ENCODE measurements at places on chromosomes 6 and 20. TPM values are rescaled to one million over a fixed set of nuclear protein-coding genes. Genes with fewer than 3 reads are reported as not detected.

- no peak overlapping the region for H3K4me3 ChIP-seq
- no peak for DNase-seq
Measured at GRCh38 chr6:12000174-12000573, 11.9 kb upstream of the HIVEP1 start.

GRCh38 chr6:37741757-37742400 lies 44.2 kb upstream of the MDGA1 start:
- peak; percentile 27 for DNase-seq
- no peaks in the 10 kb centered on the region for H3K27me3 ChIP-seq
- no peaks in the 10 kb centered on the region for H3K4me1 ChIP-seq
- H3K4me3 ChIP-seq: no peak overlapping the region

GRCh38 chr20:3509064-3509463 lies 38.2 kb downstream of the ATRN start:
- no peaks in the 10 kb centered on the region for H3K27me3 ChIP-seq
- H3K4me1 ChIP-seq: no peaks in the 10 kb centered on the region
- no peak overlapping the region for H3K27ac ChIP-seq
- no peaks in the 10 kb centered on the region for H3K36me3 ChIP-seq
- DNase-seq: no peak
- H3K4me3 ChIP-seq: no peak overlapping the region

- no peaks in the 10 kb centered on the region for H3K36me3 ChIP-seq
- H3K4me1 ChIP-seq: no peaks in the 10 kb centered on the region
- H3K27ac ChIP-seq: no peak overlapping the region
Measured at GRCh38 chr6:20327141-20327540, 74.5 kb upstream of the E2F3 start.

- no peak overlapping the region for H3K4me3 ChIP-seq
- no peak overlapping the region for H3K27ac ChIP-seq
- H3K27me3 ChIP-seq: no peaks in the 10 kb centered on the region
Measured at GRCh38 chr6:112760831-112761230, 413.7 kb downstream of the RFPL4B start.

- peaks cover 10% of the 10 kb centered on the region for H3K4me1 ChIP-seq
- no peaks in the 10 kb centered on the region for H3K36me3 ChIP-seq
- H3K27me3 ChIP-seq: no peaks in the 10 kb centered on the region
- no peak for DNase-seq
Measured at GRCh38 chr20:37358366-37359150, 12.6 kb downstream of the SRC start.

GRCh38 chr20:37934634-37935375 lies 31.9 kb downstream of the VSTM2L start:
- no peak overlapping the region for H3K4me3 ChIP-seq
- H3K27ac ChIP-seq: no peak overlapping the region
- no peaks in the 10 kb centered on the region for H3K4me1 ChIP-seq
- no peaks in the 10 kb centered on the region for H3K36me3 ChIP-seq
- no peak for DNase-seq

DNA sequence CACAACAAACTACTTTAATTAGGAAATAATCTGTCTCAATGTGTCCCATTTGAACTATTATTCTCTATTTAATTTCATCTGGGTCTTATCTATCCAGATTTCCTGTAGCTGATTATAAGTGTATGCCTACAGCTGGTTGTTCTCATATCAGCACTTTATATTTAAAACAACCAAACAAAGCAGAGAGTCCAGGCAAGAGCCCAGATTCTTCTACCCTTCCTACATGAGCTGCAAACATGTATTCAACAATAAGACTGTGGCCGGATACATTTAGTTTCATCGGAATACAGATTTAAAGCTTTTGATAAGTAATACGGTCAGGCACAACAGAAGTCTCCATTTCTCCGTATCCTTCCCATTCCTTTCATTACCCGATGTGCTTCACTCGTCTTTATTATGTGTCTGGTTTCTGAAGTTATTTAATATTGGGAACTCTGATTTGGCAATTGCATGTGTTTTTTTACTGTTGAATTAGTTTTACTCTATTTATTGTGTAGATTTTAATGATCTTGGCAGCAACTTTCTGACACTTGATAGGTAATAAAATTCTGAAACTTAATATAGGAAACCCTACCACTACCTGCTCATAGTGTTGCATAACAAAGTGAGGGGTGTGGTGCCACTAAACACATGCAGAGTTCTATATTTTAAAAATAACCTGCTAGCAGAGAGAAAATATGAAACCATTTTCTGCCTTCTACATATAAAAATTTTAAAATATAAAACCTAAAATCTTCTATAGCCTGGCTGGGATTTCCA lies 653.5 kb upstream of the PTCHD4 start:
- no peak for DNase-seq
- H3K27me3 ChIP-seq: no peaks in the 10 kb centered on the region
- H3K4me1 ChIP-seq: no peaks in the 10 kb centered on the region
- no peak overlapping the region for H3K27ac ChIP-seq
- H3K36me3 ChIP-seq: no peaks in the 10 kb centered on the region
- H3K4me3 ChIP-seq: no peak overlapping the region

GRCh38 chr6:122381494-122382265 lies 17.8 kb upstream of the HSF2 start:
- no peaks in the 10 kb centered on the region for H3K27me3 ChIP-seq
- H3K4me1 ChIP-seq: no peaks in the 10 kb centered on the region
- no peak overlapping the region for H3K4me3 ChIP-seq
- DNase-seq: peak; percentile 41

DNA sequence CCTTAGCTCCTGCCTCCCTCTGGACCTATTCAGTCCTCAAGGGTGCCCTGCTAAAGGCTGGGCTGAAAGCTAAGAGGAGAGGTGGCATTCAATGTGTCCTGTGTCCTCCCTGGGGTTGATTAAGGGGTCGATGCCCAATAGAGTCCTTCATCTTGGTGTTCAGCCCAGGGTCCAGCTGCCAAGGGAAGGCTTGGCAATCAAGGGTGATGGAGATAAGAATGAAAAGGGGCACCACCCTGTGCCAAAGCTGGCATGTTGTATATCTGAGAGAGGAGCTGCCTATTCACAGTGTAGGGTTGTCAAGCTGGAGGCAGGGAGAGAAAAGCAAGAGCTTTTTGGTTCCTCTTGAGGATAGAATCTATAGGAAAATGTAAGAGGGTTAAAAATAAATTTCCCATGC lies 12.3 kb downstream of the C20orf173 start:
- no peaks in the 10 kb centered on the region for H3K27me3 ChIP-seq

- no peak for DNase-seq
- no peak overlapping the region for H3K4me3 ChIP-seq
- H3K36me3 ChIP-seq: no peaks in the 10 kb centered on the region
- H3K27ac ChIP-seq: no peak overlapping the region
- H3K27me3 ChIP-seq: no peaks in the 10 kb centered on the region
- no peaks in the 10 kb centered on the region for H3K4me1 ChIP-seq
Measured at GRCh38 chr6:36268478-36269275, 1.2 kb upstream of the PNPLA1 start.

- H3K4me3 ChIP-seq: no peak overlapping the region
- no peaks in the 10 kb centered on the region for H3K4me1 ChIP-seq
- no peak for DNase-seq
Measured at GRCh38 chr20:52349806-52350205, 158.2 kb upstream of the ZFP64 start.

- DNase-seq: no peak
- no peak overlapping the region for H3K27ac ChIP-seq
- no peaks in the 10 kb centered on the region for H3K36me3 ChIP-seq
- no peaks in the 10 kb centered on the region for H3K4me1 ChIP-seq
- no peak overlapping the region for H3K4me3 ChIP-seq
Measured at GRCh38 chr6:157557559-157557958, 176.6 kb downstream of the ZDHHC14 start.

DNA sequence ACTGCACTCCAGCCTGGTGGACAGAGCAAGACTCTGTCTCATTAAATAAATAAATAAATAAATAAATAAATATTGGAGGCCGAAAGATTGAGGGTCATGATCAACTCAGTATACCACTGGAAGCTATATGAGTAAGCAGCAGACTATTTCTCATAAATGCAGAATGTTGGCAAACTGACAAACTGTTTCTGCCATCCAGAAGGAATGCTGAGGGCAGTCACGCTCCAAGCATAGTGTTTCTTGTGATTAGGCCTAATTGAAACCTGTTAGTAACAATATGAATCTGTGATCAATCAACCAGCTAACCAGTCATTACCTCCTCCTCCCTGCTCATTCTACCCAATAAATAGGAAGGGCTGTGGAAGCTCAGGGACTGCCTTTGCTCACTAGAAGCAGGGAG lies 15.2 kb upstream of the KCNK15 start:
- no peaks in the 10 kb centered on the region for H3K4me1 ChIP-seq
- no peak for DNase-seq
- no peak overlapping the region for H3K27ac ChIP-seq
- no peaks in the 10 kb centered on the region for H3K36me3 ChIP-seq
- H3K27me3 ChIP-seq: no peaks in the 10 kb centered on the region

- H3K27ac ChIP-seq: no peak overlapping the region
- no peaks in the 10 kb centered on the region for H3K36me3 ChIP-seq
- no peaks in the 10 kb centered on the region for H3K4me1 ChIP-seq
- no peaks in the 10 kb centered on the region for H3K27me3 ChIP-seq
Measured at GRCh38 chr6:35470663-35471120, 2.5 kb downstream of the RPL10A start.

DNA sequence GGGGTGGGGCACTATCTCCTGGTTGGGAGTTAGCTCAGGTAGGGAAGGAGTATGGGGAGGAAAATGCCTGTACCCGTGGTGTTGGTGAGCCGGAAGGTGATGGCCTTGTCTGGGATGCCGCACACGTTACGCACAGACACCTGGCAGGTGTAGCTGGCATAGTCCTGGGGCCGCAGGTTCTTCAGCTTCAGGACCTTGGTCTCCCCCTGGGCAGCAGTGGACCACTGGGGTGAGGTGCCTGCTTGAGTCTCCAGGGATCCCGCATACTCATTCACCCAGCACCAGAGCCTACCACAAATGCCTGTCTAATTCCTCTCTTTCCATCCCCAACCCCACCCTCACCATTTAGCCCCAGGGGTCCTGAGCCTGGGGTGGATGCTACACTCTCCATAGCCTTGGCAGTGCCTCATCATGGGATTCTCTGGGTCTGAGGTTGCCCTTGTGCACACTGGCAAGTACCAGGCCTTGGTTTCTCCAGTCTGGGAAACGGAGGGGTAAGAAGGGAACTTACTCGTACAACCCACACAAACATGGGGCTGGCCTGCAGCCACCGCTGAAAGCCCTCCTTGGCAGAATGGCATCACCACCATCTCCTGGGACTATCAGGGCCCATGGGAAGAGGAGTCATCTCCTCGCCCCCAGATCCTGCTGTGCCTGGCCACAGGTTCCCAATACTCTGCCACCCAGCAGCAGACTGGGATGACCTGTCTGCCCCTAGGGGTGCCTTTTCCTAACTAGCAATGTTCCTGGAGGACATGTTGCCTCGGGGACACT lies 42.8 kb downstream of the MDGA1 start:
- no peaks in the 10 kb centered on the region for H3K36me3 ChIP-seq
- H3K27ac ChIP-seq: no peak overlapping the region
- DNase-seq: no peak
- no peak overlapping the region for H3K4me3 ChIP-seq

Gene EYA4
- 0.05 TPM for total RNA-seq

Gene CLIC5
- total RNA-seq: 72.8 TPM

Gene RBPJL
- not detected for total RNA-seq

Gene FUCA2
- 72.2 TPM for total RNA-seq

Gene ANKRD66
- total RNA-seq: not detected

Gene HDGFL1
- not detected for total RNA-seq

Data from colonic mucosa (tissue), 4 donors.